ENCODE measurements at places on chromosomes 4 and X.

DNA sequence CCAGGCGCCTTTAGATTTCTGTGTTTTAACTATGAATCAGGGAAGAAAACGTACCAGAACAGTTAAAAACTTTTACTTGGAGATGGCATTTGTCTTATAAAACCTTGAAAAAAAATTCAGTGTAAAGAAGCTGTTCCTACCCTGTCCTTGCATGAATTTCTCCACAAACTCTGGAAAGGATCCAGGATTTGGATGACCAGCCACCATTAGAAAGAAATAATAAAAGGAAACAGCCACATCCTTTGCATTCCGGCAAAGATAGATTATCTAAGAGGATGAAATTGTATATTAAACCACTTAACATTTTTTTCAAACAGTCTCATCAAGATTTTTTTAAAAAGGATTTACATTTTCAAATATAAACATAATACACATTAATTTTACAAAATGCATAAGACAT is 10.6 kb downstream of the SULT1E1 start:
- DNase-seq, result no peak

GRCh38 chr4:128942607-128943006 is 133.1 kb downstream of the JADE1 start:
- no peak for DNase-seq

- DNase-seq, result no peak
These were observed 1.8 kb upstream of the MID1 start for GRCh38 chrX:10622197-10622596.

DNA sequence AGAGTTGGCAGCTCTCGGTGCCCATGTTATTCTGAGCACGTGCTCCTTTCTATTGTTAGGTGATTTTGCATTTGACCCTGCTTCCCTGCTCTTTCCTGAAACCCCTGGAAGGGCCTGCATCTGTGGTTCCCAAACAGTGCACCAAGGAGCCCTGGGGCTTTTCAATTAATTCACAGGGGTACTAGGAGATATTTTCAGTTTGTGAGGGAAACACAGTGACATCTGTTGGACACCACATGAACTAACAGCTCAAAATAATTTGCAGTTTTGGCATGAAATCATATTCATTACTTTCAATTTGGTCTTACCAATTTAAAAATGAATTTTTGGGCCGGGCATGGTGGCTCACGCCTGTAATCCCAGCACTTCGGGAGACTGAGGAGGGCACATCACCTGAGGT is 156.6 kb downstream of the GATB start:
- no peak for DNase-seq

DNA sequence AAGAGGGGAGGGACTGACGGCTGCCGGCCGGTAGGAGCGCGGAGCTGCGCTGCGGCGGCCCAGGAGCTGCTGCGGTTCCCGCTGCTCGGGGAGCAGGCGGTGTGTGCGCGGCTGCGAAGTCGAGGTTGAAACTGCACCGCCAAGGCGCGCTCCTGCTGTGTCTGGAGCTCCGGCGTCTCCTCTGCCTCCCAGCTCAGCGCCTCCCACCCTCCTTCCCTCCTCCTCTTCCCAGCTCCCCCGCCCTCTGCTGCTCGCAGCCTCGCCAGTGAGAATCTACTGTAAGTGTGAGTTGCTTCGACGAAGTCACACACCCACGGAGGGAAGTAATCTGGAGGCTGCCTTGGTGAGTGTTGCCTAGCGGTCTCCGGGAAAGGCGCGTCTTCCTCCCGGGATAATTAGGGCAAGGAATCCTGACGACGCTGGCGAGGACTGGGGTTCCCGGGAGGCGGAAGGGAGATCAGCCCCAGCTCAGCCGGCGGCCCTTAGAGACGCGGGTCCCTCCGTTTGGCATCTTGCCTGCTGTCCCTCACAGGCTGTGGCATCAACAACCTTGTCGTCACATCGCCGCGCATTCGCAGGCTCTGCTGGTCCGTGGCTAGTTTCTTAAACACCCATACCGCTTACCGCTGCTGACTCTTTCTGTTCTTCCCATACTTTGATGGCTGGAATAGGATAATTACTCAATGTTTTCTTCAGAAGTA is at the start of gene EPHA5:
Gene EPHA5 (minus strand): TSS at position 159 of the 701 bp plus-strand sequence. CDS start 747 bp downstream, outside the sequence.
- DNase-seq, result peak; percentile 81

DNA sequence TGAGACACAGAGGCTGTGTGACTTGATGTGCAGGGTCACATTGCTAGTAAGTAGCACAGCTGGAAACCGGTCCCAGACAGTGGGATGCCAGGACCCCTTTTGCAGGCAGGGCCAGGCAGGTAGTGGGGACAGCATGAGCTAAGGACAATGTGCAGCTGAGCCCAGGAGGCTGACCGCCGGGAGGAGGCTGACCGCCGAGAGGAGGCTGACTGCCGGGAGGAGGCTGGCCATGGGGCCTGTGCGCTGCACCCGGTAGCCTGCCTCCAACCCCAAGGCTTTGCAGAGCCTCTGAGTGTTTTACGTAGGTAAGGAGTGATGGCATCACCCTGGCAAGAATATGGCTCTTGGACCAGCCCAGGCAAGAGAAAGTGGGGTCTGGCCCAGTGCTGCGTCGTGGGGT is 58.9 kb downstream of the TBC1D14 start:
- no peak for DNase-seq

- DNase-seq, result no peak
These were observed 19.7 kb upstream of the RBM47 start for GRCh38 chr4:40649321-40649720.

GRCh38 chrX:7235071-7235470 is 87.1 kb upstream of the PUDP start:
- DNase-seq, result no peak

DNA sequence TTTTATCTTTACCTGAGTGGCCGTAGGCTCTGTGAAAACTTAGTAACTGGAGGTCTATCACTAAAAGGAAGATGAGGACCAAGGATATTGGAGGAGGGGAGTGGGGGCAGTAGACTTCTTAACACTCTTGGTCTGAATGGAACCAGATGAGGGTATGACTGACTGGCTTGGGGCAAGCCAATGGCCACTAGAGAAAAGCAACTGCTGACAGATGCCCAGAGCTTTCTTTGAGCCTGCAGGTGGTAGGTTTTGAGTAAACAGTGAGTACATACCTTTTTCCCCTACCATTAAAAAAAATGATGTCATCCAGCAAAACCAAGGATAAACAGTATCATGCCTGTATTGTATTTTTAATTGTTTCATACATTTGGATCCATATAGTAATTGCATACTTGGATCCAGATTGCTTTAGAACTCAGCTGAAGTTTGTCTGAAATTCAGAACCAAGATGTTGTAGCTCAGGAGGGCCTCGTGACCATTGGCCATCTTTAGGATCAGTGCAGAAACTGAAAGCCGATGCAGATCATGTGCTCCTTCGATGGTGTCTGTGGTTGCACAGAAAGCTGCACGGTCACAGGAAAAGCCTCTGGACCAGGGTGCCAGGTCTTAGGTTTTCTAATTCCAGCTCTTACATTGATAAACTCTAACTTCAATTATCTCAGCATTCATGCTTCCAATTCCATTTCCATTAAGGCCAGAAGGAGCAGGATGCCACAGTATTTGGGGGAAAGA is 131.0 kb downstream of the PDGFRA start:
- no peak for DNase-seq

GRCh38 chrX:69093960-69094871 is 71.0 kb downstream of the PJA1 start:
- peak; percentile 57 for DNase-seq

DNA sequence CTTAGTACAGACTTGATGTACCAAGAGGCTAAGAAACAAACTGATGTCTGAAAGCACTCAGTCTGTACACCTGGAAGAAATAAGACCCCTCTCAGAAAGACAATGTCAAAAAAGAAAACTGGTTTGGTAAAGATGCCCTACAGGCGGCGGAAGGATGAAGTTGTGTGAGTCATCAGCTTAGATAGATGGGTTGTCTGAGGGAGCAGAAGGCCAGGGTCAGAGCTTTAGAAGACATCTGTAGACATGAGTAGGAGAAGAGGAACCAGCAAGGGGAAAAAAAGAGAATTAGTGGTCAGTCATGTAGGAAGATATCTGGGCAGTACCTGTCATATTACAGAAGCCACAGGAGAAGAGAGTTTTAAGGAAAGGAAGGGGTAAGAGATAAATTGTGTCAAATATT is 8.3 kb downstream of the SRPX2 start:
- no peak for DNase-seq

- no peak for DNase-seq
These were observed 16.3 kb upstream of the PDK3 start for GRCh38 chrX:24448762-24449250.

- DNase-seq, result peak; percentile 81
These were observed 848 bp upstream of the KCND1 start for GRCh38 chrX:48972220-48973164.

- no peak for DNase-seq
These were observed 283.0 kb upstream of the GPC4 start for GRCh38 chrX:133698298-133698697.

DNA sequence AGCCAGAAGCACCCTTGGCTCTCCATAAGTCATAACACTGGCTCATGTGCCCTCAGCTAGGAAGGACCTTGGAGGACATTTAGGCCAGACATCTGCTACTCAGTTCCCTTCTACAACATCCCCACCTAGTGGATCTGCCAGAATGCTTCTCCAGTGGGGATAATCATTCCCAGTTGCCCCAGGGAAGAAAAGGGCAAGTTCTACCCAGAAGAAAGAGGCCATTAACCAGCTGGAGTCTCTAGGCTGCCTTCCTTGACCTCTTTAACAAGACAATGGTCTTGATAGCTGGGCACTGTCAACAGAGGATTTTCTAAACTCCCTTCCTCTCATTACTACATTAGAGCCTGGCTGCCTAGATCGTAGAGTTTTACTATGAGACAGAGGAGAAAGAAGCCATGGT is 42.0 kb downstream of the LGI2 start:
- DNase-seq, result peak; percentile 65
